Hypothalamus (tissue), 51 donors: ENCODE measurements at places on chromosomes 4 and X.

DNA sequence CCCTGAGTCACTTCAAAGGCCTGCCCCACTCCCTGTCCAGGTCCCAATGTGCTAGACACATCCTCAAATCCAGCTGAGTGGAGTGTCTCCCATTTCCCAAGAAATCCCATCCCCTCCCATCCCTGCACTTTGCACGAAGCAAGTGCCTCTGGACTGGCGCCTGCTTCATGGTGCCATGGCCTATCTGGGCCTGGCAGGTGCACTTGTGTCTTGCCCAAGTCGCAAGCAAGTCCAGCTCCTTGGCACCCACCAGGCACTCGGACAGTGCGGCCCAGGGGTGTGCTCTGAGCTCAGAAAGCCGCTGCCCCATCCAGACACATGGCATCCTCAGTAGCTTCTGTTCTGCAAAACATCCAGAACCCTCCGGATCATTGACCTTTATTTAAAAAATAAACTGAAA lies 97.4 kb downstream of the DCTD start:
- no peak for DNase-seq

- no peak for DNase-seq
These were observed 265.3 kb downstream of the FRMPD4 start for GRCh38 chrX:12403474-12404082.

- peak; percentile 27 for DNase-seq
These were observed 201.0 kb upstream of the STK26 start for GRCh38 chrX:131821945-131822622.

DNA sequence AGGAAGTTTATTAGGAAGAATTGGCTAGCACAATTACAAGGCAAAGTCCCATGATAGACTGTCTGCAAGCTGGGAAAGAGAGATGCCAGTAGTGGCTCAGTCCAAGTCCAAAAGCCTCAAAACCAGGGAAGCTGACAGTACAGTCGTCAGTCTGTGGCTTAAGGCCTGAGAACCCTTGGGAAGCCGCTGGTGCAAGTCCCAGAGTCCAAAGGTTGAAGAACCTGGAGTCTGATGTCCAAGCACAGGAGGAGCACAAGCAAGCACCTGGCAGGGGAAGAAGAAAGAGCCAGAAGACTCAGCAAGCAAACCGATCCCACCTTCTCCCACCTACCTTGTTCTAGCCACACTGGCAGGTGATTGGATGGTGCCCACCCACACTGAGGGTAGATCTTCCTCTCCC lies 51.3 kb upstream of the TMEM150C start:
- DNase-seq: no peak

GRCh38 chr4:183783991-183784553 lies 121.0 kb upstream of the STOX2 start:
- DNase-seq: no peak

DNA sequence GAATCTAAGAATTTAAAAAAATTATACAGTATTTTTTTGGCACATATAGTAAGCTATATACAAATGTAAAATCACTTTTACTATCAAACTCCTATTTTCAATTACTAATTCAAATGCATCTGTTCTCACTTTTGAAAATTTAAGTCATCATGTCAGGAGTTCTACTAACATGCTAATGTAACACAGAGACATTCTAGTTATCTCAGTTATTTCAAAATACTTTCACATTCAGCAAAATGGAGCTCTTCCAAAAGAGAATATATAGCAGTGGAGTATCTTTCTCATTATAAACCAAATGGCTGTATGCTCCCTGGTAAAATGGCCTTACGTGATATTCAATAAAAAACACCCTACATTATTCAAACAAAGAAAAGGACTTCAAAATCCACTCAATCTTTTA lies 42.3 kb downstream of the RFC1 start:
- DNase-seq: no peak

DNA sequence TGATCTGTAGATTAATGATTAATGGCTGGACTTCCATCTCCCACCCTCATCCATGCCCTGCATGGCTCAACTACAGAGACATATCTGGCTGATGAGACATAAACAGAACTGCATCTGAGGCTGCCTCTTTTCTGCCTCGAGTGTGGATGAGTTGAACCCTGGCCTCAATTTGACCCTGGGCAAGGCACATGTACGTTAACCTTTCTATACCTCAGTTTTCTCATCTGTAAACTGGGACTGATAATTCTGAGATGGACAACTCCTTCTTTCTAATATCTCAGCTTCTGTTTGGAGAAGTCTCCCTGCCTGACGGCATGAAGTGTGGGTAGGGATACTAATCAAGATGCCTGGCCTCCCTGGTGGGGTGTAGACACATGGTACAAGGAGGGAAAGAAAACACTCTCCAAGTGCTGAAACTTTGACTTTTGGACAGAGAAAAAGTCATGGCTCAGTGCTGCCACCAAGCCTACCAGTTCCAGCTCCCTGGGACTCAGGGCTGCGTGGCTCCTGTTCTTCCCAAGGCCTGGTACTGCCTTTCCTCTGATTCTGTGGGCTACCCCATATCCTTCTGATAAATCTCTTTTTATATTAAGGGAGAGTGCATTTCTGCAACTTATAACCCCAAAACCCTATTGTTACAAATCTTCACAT lies 64.4 kb downstream of the HAUS3 start:
- DNase-seq: no peak

DNA sequence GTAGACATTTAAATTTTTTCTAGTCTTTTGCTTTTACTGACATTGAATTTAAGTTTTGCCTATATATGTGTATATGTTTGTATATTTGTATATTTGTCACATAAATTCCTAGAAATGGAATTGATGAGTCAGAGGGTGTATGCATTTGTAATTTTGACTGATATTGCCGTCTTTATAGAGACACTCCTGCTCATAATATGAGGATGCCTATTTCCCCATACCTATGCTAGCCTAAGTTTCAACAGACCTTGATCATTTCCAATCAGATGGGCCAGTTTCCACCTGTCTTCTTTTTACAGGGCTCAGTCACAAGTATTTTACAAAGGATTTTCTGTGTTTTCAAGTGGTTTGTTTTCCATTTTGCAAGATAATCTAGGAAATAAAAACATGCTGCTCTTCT lies 10.8 kb downstream of the PDLIM5 start:
- no peak for DNase-seq

- DNase-seq: no peak
These were observed 67.3 kb upstream of the IL13RA1 start for GRCh38 chrX:118660085-118660484.

- no peak for DNase-seq
These were observed 763.5 kb upstream of the FRG1 start for GRCh38 chr4:189177130-189177529.

GRCh38 chrX:11893933-11894710 lies 136.1 kb downstream of the MSL3 start:
- DNase-seq: no peak

DNA sequence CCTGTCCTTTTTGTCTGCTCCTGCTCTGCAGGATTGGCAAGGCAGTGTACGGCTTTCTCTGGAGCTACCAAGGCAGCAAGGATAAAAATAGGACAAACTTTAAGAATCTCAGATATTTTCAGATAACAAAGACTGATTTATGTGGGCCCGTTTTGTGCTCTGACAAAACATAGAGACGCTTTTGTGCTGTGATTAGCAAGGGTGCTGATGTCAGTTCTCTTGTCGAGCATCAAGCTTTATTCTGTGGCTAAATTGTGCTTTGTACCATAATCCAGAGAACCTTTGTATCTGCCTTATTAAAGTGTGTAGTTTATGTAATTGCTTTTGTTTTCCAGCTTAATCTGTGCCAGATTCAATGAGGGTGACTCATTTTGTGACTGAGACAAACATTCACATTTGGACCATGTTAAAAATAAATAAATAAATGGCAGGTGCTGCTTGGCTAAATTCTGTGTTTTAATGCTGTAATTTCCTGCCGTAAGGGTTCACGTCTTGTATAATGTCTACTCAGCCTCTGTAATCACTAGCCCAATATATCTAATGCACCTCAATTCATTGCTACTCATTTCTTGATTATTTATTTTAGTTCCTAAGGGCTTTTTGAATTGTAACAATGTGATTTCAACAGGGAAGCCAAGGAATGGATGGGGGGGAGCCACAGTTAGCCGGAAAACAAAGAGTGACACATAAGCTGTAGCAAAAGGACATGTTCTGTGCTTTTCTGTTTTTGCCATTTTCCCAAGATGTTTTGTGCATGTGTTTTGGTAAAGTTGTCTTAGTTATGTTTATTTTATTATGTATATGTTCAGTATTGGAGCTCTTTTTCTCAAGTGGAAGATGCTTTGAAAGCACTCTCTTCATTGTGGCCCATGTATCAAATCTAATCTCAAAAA lies 75.1 kb downstream of the GAB1 start:
- DNase-seq: peak; percentile 16

DNA sequence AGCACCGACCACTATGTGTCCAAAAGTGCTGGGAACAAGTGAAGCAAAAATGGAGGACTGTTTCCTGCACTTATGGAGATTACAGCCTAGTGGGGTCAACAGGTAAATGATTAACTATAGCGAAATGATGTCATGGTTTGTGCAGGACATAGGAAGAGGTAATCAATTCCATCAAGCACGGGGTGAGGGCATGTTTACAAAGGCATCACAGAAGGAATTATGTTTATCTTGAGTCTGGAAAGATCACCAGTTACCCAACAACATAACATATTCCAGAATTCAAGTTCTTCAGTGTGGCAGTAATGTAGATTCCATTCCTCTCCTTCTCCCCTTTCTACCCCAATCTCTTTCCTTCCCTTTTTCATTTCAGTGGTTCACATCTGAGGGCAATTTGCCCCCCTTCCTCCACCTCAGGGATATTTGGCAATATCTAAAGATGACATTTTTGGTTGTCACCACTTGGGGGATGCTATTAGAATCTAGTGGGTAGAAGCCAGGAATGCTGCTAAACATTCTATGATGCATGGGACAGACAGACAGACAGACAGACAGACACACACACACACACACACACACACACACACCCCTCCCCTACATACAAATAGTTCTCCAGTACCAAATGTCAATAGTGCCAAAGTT lies 24.1 kb downstream of the FAM47E start:
- no peak for DNase-seq

GRCh38 chr4:140556372-140557085 lies 12.2 kb downstream of the UCP1 start:
- no peak for DNase-seq

DNA sequence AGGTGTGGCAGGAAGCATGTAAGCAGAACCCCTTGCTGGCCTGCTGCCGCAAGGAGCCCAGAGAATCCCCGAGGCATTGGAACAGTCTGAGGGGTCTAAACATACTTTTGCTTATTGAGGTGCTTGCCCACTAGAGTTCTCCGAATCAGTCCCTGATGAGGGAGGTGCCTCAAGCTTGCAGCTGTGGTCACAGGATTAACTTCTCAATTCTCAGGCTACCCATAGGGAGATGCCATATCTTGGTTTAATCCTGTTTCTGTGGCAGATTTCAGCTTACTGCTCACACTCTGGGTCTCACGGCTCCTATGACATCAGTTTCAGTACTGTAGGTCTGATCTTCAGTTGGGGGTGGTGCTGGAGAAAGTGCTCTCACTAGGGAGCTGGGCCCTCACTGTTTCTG lies 39.9 kb downstream of the CCNG2 start:
- DNase-seq: no peak

- DNase-seq: no peak
These were observed 40.5 kb upstream of the NKX1-1 start for GRCh38 chr4:1446502-1447386.

GRCh38 chr4:69875576-69875975 lies 15.6 kb upstream of the SULT1E1 start:
- no peak for DNase-seq

GRCh38 chr4:42654631-42655268 lies 2.2 kb downstream of the ATP8A1 start:
- no peak for DNase-seq

DNA sequence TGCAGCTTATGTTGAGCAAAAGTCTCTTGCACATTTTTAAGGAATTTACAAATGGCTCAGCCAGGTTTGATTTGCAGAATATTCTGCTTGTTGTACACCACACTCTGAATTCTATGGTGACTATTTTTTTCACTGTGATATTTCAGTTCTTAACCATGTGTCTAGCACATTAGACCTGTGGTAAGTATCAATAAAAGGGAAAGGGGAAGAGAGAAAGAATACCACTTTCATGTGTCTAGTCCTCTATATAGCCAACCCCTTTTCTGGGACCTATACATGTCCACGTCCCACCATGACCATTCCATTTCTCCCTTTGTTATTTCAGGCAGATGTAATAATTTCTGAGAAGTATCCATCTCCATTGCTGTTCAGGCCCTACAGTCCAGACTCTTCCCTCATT lies 121.3 kb upstream of the PNPLA4 start:
- no peak for DNase-seq
